ENCODE measurements at places on chromosomes 2 and 18.
A peak's percentile ranks its signal among the peaks of the same experiment; 100 is the strongest.

DNA sequence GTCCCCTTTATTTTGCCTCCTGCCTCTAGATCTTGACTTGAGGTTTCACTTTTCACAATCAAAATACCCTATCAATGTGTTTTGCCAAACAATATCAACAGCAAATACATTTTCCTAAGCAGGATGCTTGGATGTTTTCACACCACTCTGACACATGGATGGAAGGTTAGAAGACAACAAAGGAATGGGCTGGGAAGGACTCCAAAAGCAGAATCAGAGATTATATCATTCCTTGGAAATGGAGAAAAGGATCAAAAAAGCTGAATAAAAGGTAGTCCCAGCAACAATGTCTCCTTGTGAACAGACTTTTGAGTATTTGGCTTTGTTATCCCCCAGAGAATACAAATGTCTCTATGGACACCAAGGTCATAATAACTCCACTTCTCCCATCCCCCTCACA is 170.8 kb downstream of the ETAA1 start:
- DNase-seq: no peak

GRCh38 chr2:44936275-44936674 is 5.2 kb upstream of the SIX3 start:
- no peak for DNase-seq

DNA sequence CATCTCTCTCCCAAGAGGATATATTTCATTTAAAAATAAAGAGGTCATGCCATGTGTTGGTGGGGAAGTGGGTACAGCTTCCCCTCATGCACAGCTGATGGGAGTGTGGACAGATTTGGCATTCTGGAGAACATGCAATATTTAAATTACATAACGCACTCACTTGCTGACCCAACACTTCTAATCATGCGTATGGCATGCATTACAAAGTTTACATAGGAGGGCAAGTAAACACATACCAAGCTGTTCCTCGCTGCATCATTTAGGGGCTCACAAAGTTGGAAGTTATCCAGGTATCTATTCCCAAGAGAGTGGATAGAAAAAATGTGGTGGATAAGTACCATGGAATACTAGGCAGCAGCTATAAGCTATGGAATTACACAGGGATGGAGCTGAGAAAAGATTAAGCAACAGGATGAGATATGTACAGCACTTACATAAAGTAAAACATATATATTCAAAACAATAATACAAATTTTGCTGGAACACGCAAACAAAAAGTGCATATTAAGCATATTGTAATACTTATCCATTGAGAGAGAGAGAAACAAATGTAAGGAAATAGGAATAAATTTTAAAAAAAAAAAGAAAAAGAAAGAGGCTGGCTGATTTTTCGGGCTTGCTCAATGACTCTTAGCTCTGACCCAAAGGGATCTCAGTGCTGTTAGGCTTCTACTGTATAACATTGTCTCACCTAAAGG is 11.0 kb downstream of the CYP1B1 start:
- DNase-seq: no peak

GRCh38 chr2:55089726-55090125 is 39.5 kb upstream of the RTN4 start:
- no peak for DNase-seq

DNA sequence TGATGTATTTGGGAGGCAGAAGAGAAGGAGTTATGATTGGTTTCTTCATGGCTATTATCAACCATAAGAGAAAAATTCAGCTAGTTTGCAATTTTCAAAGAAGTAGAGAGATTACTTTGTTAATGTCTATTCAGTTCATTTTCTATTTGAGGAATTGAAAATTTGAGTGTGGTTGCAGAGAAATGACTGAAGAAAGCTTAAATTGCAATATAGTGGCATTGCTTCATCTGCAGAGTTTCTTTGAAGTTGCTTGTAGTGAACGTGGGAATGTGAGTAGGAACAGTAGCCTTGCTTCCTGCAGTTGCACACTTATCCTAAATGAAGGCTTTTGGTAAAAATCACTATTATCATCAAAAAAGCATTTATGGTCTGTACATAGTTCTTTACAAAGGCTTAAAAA is 14.7 kb upstream of the CYRIA start:
- no peak for DNase-seq

DNA sequence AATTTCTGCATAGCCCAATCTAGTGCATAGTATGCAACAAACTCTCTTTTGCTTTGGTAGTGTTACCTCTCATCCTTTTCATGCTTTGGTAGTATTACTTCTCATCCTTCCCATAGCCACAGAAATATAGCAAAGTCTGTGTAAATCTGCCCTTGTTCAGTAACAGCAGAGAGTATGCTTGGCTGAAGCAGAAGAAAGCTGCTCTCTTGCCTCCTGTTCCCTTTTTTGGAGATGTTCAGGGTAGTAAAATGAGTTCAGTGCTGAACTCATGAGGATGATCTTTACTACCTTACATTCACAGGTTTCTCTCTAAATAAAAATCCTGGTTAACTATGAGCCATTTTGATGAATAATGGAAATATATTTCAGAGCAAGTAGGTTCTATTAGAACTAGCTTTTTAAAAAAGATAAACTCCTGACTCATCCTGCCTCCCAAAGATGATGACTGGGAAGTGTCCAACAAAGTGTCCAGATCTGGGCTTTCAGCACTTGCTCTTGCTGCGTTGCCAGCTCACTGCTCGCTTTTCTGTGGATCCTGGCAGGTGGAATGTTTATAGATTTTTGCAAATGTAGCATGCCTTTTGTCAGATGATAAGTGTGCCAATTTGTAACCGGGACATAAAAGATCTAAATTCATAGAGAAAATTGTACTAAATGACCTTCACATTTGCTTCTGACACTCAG is 29.4 kb upstream of the CHMP3 start:
- no peak for DNase-seq

GRCh38 chr2:222424729-222425671 is 657 bp downstream of the SGPP2 start:
- DNase-seq: peak; percentile 11

- no peak for DNase-seq
Measured at GRCh38 chr18:76441002-76441667, 53.9 kb downstream of the ZNF516 start.

DNA sequence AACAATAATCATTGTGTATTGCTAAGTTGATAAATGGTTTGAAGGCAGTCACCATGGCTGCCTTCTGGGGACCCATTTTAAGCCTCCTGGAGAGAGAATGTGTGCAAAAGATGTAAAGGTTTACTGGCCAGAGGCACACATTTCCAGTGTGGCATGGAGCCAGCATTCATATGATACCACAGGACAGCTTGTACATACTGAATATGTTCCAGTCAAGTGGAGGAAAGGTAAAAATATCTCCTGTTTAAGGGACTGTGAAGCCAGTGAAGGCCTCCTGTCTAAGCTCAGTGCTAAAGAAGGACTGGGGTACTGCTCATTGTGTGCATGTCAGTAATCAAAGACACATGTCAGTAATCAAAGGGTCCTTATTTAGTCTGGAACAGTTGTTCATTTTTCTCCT is 119.2 kb downstream of the BABAM2 start:
- no peak for DNase-seq

GRCh38 chr18:58615140-58616132 is 13.5 kb downstream of the ALPK2 start:
- DNase-seq: peak; percentile 13

DNA sequence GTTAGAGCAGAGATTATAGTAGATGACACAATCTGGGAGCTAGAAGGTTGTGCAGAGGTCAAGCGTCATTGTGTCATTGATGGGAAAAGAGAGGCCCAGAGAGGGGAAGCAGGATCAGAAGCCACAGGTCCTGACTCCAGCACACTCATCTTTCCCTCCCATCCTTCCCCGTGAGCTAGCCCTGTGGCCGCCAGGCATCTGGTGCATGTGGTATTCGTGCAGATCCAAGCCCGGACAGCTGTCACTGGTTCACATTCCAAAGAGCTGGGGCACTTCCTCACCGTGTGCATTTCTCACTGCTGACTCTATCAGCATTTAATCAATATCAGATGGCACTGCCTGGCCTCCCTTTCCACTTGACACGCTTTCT is 94.1 kb upstream of the THOC1 start:
- DNase-seq: no peak

GRCh38 chr2:189951791-189952535 is 110.6 kb downstream of the MSTN start:
- DNase-seq: no peak

- DNase-seq: no peak
Measured at GRCh38 chr18:53147472-53147871, 807.5 kb downstream of the DCC start.

- no peak for DNase-seq
Measured at GRCh38 chr2:174591740-174592139, 5.9 kb downstream of the WIPF1 start.

DNA sequence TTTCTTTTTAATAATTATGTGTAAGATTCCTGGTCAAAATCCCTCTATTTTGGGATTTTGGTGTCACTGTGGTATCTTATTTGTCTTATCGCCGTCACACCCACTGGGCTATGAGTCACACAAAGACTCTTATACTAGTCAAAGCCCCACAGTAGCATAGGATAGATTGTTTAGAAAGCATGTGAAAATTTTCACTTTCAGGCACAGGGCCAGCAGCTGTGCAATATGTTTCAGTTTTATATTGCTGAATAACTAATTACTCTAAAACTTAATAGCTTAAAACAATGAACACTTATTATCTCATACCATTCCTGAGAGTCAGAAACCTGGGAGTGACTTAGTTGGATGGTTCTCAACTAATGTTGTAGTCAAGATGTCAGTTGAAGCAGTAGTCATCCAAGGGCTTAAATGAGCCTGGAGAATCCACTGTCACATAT is 24.0 kb downstream of the CFAP210 start:
- DNase-seq: no peak

GRCh38 chr2:2107141-2107540 is 223.9 kb downstream of the MYT1L start:
- DNase-seq: no peak

- no peak for DNase-seq
Measured at GRCh38 chr2:240223631-240224030, 83.2 kb upstream of the OTOS start.

- peak; percentile 39 for DNase-seq
Measured at GRCh38 chr2:28681158-28681571, 70.5 kb upstream of the PPP1CB start.

DNA sequence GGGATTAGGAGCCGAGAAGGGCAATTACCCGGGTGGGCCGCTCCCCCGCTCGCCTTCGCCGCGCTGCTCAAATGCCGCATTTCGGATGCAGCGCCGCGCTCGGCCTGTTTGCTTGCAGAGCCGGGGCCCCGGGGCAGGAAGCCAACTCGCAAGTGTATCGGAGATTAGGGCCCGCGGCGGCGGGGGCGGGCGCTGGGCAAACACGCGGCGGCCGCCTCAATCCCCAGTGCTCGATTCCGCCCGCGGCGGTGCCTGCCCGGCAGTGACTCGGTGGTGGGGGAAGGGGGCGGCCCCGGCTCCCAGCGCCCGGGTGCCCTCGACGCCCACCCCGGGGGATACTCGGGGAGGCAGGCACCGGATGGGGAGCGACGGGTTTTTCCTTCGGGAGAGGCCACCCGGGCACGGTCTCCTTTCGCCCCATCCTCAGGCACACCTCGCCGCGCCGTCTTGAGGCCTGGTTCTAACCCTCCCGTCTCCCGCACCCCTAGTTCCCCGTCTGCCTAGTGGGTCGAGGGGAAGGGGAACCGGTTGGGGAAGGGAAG is 26.6 kb upstream of the NOTO start:
- DNase-seq: peak; percentile 58

DNA sequence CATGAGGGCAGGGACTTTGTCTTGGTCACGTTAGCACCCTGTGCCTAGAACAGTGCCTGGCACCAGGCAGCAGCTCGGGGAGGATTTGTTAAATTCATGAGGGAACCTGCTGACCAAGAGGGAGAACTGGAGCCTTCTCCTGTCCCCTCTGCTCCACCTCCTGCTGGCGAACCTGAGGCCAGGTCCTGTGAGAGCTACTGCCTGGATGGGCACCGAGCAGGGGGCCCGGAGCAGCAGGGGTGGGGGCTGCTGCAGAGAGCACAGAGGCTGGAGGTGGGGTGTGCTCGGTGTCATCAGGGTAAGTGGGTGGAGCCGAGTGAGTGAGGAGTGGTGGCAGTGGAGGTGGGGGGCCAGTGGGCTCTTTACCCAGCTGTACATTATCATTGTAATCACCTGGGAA is 52.1 kb upstream of the FAHD2A start:
- DNase-seq: no peak

GRCh38 chr2:225602205-225602604 is 202.7 kb downstream of the NYAP2 start:
- DNase-seq: no peak

GRCh38 chr2:106858810-106859209 is 27.2 kb downstream of the ST6GAL2 start:
- DNase-seq: no peak

DNA sequence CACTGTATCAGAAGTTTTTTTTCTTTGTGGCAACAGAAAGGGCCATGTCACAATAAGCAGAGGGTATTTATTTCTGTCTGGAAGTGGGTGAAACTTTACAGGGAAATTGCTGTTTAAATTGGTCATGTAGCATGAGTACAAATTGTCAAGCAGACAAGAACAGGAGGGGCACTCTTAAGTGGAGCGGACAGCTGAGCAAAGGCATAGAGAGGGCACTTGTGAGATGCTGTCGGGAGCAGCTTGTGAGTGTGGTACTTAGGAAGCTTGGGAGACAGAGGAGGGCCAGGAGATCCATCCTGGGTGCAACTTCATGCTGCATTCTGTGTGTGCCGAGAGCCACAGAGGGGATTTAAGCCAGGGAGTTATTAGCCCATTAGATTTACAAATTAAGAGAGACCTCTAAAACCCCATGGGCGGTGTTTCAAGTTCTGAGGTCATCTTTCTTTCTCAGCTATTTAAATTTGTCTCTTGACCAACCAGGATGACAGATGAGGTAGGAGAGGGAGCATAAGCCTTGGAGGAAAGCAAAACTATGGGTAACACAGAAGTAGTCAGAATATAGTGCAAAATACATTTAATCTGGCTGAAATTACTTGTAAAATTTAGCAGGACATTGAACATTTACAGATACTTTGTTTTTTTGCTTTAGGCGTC is 30.4 kb downstream of the INPP4A start:
- no peak for DNase-seq

DNA sequence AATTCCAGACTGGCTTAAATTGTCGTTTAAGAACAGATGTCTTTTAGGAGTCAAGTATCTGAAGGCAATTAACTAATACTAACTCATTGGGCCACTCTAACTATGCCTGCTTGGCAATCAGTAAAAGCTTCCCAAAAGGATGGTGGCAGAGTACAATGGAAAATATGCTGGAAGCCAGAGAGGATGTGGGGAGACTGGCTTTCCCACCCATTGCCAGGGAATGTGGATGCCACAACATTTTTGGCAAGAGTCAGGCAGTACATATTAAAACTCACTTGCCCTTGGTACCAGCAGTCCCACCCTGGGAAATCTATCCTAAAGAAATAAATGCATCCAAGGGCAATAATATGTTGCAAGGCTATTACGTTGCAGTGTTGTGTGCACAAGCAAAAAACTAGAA is 74.0 kb upstream of the FZD7 start:
- DNase-seq: no peak
